ENCODE measurements at places on chromosomes 6 and 20. TPM values are rescaled to one million over a fixed set of nuclear protein-coding genes. Genes with fewer than 3 reads are reported as not detected.

PARD6B gene
- total RNA-seq: 7.1 TPM

NRSN1 gene
- total RNA-seq: 28.8 TPM

CST3 gene
- 87.5 TPM for total RNA-seq

XKR7 gene
- 11.3 TPM for total RNA-seq

RNF39 gene
- not detected for total RNA-seq

NINL gene
- 15.5 TPM for total RNA-seq

ZSCAN16 gene
- 6.9 TPM for total RNA-seq

All from temporal lobe (tissue), 4 donors.